ENCODE measurements at places on chromosomes 2 and 18.

DNA sequence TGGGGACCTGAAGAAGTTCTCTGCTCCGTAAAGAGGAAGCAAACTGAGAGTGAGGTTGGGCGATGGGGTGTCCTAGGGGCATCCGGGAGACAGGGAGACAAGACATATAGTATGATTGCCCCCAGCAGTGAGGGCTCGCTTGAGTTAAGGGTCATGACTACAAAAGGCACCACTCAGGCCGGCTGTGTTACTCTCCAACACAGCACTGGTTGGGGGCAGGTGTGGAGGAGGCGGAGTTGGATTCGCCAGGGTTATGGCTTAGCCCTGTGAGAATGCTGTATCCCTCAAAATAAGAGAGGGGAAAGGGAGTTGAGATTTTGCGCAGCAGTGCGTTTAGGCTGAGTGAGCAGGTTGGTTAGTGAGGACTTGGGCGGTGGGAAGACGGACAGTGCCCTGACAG is 12.0 kb downstream of the DYSF start:
- no peak for DNase-seq

- DNase-seq, result no peak
These were observed 197.4 kb downstream of the HAUS1 start for GRCh38 chr18:46301571-46301970.

- no peak for DNase-seq
These were observed 26.6 kb downstream of the MFF start for GRCh38 chr2:227351639-227352038.

- DNase-seq, result no peak
These were observed 85.3 kb downstream of the NRP2 start for GRCh38 chr2:205767617-205768016.

GRCh38 chr2:232533944-232534710 is 5.4 kb upstream of the CHRNG start:
- no peak for DNase-seq

GRCh38 chr18:38038242-38038641 is 472.6 kb upstream of the CELF4 start:
- DNase-seq, result no peak
